ENCODE measurements at places on chromosomes 7 and 10. TPM values are rescaled to one million over a fixed set of nuclear protein-coding genes. Genes with fewer than 3 reads are reported as not detected.

GRCh38 chr7:48084727-48085432 is 4.2 kb upstream of the UPP1 start:
- peak; percentile 90 for DNase-seq

The ANKRD2 gene
- total RNA-seq = 0.26 TPM

The COL13A1 gene
- not detected for total RNA-seq

- no peak for DNase-seq
These were observed 27.4 kb downstream of the FAM241B start for GRCh38 chr10:69657430-69657829.

DNA sequence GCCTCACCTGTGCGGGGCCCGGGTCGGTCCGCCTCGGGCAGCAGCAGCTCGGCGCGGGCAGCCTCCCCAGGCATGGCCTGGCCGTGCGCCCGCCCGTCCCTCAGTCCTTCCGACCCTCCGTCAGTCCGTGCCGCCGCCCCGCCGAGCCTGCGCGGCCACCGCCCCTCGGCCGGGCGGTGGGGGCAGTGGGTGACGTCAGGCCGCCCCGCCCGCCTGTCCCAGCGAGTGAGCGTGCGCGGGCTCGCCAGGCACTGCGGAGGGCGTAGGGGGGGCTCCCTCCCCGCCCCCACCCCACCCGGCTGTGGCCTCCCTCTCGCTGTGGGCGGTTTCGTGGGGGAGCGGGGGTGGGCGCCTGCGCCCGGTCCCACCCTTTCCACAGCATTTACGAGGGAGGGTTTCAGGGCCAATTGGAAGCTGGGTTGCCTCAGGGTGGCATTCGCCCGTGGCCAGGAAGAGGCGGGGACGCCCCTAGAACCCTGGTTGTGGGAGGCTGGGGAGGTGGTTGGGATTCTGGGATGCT is at the start of gene NACAD:
Gene NACAD (minus strand): TSS at position 149 of the 520 bp plus-strand sequence. CDS start 75 bp downstream, at position 74.
- DNase-seq = peak; percentile 4

DNA sequence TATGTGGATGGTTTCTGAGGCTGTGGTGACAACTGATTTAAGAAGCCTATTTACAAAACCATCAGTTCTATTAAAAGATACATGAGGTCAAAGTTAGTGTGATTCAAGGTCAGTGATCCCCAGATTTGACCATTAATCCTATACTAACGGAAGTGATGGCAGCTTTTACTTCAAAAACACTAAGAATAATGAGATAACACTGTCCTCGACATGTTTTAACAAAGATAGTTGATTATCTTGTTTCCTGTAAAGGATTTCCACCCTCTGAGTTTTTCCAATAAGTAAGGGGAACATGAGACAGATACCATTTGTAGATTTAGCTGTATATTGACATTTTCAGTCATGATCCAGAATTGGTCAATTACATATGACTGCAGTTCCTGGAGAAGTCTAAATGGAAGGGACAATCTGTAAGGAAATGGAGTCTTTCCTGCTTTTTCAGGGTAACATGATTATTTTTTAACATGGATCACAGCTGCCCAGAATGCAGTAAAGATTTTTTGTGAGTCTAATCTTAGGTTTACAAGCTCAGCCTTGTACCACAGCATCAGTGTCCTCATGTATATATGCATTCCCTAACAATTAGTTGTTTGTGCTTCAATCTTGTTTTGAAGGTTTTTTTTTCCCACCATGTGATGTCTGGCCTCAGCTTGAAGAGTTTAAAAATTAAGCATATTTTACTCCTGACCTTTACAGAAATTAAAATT is 188.0 kb downstream of the PPP1R9A start:
- no peak for DNase-seq

The C10orf62 gene
- not detected for total RNA-seq

DNA sequence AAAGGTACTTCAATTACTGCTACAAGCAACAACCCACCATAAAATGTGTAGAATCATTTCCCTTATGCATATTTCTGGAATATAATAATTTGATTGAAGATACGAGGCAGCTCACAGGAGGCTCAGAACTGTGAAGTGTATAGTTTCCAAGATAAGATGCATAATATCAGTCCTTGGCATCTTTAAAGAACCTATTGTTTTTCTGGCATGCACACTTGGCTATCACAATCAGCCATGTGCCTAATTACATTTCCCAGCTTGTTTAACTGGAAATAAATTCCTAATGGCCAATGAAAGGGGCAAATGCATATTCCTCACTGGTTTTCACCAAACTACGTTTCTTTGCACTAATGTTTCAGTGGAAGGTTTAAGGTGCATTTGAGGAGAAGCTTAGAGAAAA is 83.4 kb upstream of the LRRC18 start:
- no peak for DNase-seq

DNA sequence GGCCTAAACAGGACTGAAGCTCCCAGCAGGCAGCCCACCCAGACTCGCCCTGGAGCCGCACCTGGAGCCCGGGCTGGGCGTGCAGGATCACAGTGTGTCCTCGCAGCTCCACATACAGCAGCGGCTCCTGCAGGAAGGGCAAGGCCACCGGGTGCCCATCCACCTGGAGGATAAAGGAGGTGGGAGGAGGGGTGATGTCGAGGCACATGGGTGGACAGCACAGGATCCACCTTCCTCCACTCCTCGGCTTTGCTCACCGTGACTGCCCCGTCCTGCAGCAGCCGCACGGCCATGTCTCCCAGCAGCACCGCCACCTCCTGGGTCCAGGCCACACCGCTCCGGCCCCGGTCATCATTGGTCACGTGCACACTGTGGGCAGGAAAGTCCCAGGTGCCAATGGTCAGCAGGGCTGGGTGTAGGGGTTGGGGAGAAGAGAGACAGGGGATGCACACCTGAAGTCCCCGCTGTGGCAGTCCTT is 16.8 kb downstream of the ATP6V1F start:
- no peak for DNase-seq

- DNase-seq = peak; percentile 35
These were observed 52.2 kb downstream of the GPR158 start for GRCh38 chr10:25226775-25227682.

- DNase-seq = no peak
These were observed 51.8 kb upstream of the BMPER start for GRCh38 chr7:33853361-33854062.

- DNase-seq = no peak
These were observed 242.5 kb downstream of the REEP3 start for GRCh38 chr10:63763744-63764143.

DNA sequence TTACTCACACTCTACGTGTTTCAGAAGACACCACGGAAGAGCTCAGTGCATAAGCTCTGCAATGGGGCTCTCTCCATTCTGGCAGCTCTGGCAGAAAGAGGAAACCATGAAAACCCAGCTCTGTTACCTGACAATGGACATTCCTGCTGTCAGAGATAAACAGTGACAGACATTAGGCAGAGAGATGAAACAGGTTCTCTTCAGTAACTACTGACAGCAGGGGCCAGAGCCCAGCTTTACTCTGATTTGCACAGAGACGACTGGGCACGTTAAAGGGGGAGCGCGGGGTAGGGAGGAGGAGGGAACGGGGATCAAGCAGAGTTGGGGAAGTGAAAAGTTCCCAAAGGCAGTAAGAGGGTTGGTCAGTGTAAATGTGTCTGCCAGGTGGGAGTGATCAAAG is 206.1 kb downstream of the RAMP3 start:
- DNase-seq = no peak

The SPDYE16 gene
- total RNA-seq = not detected

- no peak for DNase-seq
These were observed 433.7 kb upstream of the MGMT start for GRCh38 chr10:129033340-129033739.

The ACTL6B gene
- total RNA-seq = not detected

GRCh38 chr10:91555455-91555854 is 77.4 kb downstream of the PPP1R3C start:
- no peak for DNase-seq

The TAS2R5 gene
- total RNA-seq = 0.99 TPM

The CD36 gene
- total RNA-seq = not detected

The MYO1G gene
- total RNA-seq = 391 TPM

DNA sequence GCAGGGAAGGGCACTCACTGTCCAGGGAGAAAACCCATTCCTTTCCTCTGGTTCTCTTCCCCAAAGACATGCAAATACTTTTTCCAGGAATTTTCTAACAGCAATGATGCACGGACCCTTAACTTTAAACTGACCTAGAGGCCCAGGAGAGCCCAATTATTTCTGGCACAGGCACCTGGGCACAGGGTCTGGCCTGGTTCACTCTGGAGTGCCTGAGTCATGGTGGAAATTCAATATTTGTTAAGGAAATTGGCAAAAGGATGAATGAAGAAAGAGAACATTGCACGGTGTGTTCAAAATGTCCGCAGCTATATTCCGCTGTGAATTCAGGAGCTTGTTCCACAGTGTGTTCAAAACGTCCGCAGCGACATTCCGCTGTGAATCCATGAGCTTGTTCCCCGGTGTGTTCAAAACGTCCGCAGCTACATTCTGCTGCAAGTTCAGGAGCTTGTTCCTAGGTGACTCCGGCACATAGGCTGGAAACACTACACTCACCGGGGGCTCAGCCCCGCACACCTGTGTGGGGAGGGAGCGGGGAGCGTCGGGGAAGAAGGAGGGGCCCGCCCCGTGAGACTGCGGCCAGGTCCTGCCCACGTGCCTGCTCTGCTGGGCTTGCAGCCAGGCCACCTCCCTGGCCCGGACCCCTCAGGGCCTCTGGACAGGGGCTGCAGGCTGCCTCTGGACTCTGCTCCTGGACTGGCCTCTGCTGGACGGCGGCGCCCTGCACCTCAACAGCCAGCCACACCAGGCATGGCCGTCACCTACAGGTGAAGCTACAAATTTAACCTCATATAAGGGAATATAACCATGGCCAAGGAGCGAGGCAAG is 72.0 kb upstream of the FAM20C start:
- DNase-seq = no peak
